ENCODE measurements at places on chromosomes 12 and 14.

GRCh38 chr14:105072381-105072861 lies 7.2 kb upstream of the GPR132 start:
- DNase-seq = no peak

DNA sequence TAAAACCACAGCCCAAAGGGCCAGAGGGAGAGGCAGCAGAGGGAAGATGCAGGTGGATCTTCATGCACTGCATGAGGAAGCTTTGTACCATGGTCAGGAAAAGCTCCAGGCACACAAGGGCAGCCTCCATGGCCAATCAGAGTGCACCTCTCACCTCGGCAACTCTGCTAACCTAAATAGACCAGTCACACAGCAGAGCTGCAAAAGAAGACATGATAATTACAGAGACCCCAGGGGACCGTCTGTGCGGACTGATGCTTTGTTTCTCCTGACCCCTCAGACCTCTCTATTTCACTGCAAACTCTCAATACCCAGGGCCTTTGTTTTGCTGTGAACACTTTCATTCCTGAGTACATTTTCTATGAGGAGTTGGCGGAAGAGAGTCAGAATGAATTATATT lies 10.7 kb upstream of the TCL1B start:
- DNase-seq = no peak

DNA sequence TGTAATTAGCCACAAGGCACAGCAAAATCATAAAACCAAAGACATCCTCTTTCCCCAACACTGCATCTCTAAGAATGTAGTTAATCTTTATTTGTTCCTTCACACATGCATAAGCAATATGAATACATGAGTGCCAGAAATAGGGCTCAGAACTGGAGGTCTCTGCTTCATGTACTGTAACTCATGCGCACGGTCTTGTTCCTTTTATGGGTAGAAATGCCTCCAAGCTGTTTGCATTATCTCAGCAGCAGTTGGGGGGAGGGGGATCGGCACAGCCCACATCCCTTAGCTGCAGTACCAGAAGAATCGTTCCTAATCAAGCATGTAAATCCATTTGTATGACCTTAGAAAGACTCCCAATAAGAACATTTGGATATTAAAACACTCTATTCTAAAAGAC lies 20.0 kb downstream of the RHOJ start:
- no peak for DNase-seq

DNA sequence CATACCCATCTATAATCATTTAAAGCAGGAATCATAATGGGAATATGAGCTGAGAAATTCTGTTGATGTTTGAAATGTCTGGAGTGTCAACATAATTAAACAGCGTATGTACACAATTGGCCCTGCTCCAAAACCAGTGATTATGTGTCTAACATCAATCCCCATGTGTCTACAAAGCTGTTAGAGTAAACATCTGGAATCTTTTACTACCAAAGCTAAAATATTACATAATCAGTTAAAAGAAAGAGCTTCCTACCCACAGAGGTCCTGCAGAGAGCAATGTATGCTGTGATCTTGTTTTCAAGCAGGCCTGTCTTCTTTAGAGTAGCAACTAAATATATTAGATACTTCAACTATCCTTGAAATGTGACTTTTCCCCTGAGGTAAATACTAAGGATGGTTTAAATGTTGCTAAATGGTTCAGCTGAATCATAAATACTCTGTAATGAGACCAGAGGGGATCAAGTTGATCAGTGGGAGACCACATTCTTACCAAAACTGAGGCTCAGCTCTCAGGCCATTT lies 74.3 kb downstream of the RASSF8 start:
- DNase-seq = no peak

GRCh38 chr14:92984082-92984788 lies 61.3 kb downstream of the CHGA start:
- no peak for DNase-seq

- DNase-seq = no peak
These were observed 68.7 kb downstream of the RFX4 start for GRCh38 chr12:106651552-106651951.

DNA sequence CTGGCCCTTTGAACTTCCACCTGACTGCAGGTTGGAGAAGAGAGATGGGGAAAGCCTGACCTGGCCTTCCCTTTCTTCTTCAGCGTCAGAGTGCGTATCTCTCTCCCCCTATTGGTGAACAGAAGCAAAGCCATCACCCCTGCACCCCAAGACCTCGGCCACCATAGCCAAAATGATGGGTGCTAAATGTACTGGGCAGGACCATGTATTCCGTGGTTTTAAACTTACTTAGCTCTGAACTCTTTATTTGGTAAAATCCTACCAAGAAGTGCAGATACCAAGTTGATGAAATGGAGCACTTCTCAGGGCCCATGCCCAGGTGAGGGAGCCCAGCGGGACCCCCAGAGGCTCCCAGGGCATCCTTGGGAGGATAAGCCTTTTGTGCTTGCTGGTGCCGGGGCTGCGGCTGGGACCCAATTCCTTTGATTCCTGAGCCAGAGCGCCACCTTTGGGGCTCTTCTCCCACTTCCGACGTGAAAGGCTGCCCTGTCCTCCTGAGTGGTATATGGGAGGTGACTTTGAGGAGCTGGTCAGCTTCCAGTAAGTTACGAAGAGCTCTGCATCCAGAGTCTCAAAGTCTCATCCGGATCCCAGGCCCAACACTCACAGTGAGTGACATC lies 9.4 kb downstream of the CCND2 start:
- DNase-seq = no peak

GRCh38 chr12:118185602-118186397 lies 49.9 kb downstream of the PEBP1 start:
- no peak for DNase-seq

Measured in stimulated activated CD4-positive, alpha-beta T cell treated with anti-CD3 and anti-CD28 coated beads, Interleukin-1b, Interleukin-23, amount 100 ng/mL, for 1 hour (primary cell).